Prostate gland (tissue), 2 donors: ENCODE measurements at places on chromosomes 11 and 22.

DNA sequence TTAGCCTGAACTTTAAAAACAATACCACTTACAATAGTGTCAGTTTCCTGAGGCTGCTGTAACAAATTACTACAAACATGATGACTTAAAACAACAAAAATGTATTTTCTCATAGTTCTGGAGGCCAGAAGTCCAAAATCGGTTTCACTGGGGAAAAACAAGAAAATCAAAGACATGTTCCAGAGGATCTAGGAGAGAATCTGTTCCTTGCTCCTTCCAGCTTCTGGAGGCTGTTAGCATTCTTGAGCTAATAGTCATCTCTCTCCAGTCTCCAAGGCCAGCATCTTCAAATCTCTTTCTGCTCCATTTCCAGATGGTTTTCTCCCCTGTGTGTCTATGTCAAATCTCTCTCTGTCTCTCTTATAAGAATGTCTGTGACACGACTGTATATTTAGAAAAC lies 67.6 kb upstream of the TEAD1 start:
- no peak for DNase-seq

DNA sequence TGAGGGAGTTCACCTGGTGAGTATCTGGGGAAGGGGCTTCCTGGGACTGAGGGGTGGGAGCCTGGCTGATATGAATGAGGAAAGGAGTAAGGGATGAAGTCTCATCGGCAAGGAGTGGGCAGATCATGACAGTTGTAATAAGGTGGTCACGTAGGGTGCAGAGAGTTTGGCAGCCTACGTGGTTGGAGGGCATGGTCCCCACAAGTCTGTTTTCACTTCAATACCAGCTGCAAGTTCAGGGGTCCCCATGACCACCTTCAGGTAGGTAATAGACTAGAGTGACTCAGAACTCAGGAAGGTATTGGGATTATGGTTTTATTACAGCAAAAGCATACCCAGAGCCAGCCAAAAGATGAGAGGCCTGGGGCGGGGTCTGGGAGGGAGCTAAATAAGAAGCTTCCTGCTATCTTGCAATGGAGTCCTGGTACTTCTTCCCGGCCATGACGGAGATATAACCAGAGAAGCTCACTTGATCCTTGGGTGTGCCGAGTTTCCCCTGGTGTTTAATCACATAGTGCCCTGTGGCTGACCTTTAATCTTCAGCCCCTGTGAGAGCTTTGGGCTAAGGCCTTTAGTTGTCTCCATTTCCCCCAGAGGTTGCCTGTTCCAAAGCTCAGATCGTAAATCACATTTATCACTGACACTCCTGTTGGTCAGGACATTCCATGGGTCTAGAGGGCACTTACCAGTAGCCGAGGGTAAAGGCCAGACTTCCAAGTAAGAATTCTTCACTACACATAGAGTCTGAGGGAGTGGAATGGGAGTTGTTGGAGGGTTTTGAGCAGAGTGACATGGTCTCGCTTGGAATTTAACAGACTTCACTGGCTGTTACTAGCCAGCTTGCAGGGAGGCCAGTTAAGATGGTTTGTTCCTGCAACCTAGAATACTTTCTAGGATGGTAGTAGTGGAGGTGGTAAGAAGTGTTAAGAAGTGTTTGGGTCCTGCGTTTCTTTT lies 9.1 kb downstream of the SLC3A2 start:
- no peak for DNase-seq

GRCh38 chr11:130473056-130473794 lies 24.8 kb downstream of the ADAMTS15 start:
- no peak for DNase-seq

DNA sequence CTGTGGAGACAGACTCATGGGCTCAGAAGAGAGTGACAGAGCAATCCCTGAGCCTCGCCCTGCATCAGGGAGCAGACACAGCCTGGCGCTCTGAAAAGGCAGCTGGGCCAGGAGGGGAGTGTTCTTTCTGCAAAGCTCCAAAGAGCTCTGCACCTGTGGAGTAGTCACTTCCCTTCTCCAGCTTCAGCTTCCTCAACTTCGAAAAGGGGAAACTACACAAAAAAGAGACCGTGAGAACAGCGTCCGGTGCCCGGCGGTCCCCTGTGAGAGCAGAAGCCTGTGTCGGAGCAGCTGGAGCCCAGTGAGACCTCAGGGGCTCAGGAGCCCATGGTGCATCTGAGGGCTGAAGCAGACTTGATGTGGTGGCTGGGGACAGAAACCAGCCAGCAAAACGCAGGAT lies 35.1 kb downstream of the TP53I11 start:
- DNase-seq = no peak

GRCh38 chr22:39237318-39238100 lies 7.3 kb downstream of the PDGFB start:
- DNase-seq = peak; percentile 59

DNA sequence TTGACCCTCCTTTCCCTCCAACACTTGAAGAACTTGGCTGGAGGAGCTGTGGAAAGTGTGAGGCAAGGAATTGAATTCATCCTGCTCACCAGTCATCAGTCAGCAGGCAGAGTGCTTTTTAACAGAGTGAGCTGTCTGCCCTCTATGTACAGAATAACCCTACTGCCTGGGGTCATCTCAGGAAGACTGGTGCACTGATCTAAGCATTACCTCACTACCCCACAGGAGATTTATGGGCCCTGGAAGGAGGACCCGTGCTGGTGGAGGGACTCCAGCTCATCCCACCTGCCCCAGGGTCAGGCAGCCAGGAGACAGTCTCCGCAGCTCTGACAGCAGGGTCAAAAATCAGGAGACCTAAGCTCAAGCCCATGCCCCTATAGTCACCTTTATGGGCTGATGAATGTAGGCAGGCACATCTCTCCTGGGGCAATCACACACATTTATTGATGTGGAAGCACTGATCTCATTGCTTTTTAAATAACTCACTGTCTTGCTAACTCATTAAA lies 270.8 kb upstream of the SESN3 start:
- DNase-seq = no peak

- no peak for DNase-seq
Measured at GRCh38 chr11:130478881-130479280, 30.4 kb downstream of the ADAMTS15 start.

DNA sequence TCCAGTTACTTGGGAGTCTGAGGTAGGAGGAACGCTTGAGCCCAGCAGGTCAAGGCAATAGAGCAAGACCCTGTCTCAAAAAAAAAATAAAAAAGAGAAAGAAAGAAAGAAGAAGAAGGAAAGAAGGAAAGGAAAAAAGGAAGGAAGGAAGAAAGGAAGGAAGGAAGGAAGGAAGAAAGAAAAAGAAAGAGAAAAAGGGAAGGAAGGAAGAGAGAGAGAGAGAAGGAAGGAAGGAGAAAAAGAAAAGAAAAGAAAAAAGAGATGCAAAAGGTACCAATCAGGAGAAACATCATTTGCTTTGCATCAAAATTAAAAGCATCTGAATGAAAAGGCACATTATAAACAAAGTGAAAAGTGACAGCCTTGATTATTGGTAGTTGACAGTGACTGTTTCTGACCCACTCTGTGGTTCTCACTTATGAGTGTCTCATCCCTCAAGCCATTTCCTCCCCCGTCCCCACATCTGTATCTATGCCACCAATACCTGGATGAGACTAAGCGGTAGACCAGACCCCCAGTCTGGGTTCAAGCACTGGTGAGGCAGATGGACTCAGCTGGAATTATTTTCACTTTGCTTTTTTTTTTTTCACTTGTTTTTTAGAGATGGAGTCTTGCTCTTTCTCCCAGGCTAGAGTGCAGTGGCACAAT lies 33.0 kb upstream of the XBP1 start:
- no peak for DNase-seq

GRCh38 chr22:37288521-37288920 lies 6.2 kb downstream of the CYTH4 start:
- no peak for DNase-seq

GRCh38 chr22:31615491-31615860 lies 46.5 kb downstream of the PISD start:
- DNase-seq = no peak

DNA sequence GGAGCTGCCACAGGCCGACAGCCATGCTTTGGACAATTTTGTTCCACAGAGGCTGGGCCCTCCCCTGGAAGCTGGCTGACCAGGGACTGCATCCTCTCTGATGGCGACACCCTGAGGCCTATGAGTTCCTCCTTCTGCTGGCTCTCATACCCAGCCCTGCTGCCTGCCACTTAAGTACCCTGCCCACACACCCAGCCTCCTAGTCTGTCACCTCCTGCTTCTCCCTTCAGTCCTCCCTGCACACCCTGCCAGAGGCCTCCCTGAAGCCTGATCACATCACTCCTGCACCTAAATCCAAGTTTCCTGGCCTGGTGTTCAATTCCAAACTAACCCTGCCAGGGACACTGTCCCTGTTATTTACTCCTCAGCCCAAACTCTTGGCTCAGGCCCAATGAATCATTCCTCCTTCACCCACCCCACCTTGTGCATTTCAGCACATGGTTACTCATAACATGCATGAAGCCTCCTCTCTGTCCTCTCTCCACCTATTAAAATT lies 136.7 kb upstream of the NECTIN1 start:
- peak; percentile 53 for DNase-seq

- DNase-seq = no peak
Measured at GRCh38 chr11:93653080-93653479, 8.4 kb upstream of the CEP295 start.

GRCh38 chr22:27850000-27850521 lies 48.5 kb upstream of the MN1 start:
- DNase-seq = peak; percentile 59

DNA sequence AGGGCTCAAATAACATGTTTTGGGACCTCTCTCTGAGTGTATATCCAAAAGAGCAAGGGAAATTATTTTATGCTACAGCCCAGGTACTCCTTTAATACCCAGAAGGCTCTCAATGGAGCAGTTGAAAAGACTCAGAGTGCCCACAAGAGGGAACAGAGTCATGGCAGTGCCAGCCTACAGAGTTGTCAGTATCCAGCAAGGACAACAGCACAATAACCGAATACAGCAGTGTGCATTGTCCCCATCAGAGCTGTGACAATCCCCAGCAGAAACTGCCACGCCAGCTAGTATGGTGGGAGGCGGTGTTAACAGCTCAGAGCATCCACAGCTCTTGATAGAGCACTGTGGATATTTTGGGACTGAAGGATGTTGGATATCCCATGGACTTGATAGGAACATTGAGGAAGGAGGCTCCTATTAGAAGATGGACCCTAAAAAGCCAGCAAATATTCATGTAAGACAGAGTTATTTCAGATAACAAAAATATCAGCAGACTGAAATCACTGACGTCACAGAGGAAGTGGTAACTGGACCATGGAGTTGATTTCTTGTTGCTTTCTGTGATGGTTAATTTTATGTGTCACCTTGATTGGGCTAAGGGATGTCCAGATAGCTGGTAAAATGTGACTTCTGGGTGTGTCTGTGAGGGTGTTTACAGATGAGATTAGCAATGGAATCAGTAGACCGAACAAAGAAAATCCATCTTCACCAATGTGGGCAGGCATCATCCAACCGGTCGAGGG lies 17.7 kb upstream of the PAFAH1B2 start:
- DNase-seq = no peak

DNA sequence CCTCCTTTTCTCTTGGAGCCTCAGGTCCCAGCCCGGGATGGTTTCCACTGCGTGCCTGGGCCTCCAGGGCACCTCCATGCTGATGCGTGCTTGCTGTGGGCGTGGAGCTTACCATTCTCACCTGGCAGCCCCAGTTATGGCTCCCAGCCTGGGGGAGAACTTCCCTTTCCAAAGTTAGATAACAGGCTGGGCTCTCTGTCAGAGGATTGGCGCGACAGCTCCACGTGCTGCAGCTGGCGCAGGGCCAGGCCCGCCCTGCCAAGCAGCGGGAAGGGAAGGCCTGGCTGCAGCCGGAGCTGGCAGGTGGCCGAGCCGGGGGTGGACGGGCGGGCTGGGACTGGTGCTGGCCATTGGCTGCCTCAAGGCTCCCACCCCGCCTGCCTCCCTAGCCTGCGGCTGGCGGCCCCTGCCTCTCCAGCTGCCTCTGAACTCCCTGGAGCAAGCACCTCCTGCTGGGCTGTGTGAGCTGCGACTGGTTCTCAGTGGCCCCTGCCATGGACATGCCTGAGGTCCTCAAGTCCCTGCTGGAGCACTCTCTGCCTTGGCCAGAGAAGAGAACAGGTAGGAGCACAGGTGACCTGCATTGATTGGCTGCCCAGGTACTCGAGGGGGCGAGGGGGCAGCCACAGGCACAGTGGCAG lies 14.6 kb upstream of the TEF start:
- DNase-seq = peak; percentile 94

- no peak for DNase-seq
Measured at GRCh38 chr22:23609983-23610781, 21.9 kb downstream of the DRICH1 start.

- peak; percentile 34 for DNase-seq
Measured at GRCh38 chr22:20198557-20199319, 47.9 kb upstream of the CCDC188 start.

DNA sequence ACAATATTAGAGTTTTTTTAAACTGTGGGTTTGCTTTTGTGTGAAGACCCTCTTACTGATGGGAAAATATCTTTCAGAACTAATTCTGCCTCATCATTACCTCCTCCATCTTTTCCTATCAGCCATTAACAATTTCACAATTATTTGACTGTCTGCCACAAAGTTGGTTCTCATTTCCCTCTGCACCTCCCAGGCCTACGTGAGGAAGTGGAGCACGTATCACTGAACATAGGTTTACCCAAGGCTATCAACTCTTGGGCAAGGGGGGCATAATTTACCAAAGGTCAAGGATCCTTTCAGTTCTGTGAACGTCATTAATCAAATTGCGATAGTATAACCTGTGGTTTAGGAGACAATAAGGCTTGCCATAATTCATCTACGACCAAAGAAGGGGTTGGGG lies 60.0 kb downstream of the LIF start:
- DNase-seq = no peak

- DNase-seq = no peak
Measured at GRCh38 chr11:86978756-86979608, 23.8 kb upstream of the FZD4 start.

GRCh38 chr11:118156531-118157185 lies 4.0 kb upstream of the SCN4B start:
- no peak for DNase-seq
